Right renal pelvis (tissue), 4 donors: ENCODE measurements at places on chromosomes 7 and 10.

- no peak for DNase-seq
These were observed 20.8 kb upstream of the MKI67 start for GRCh38 chr10:128147064-128147463.

GRCh38 chr10:49123981-49124950, 8.9 kb upstream of the VSTM4 start:
- no peak for DNase-seq

- no peak for DNase-seq
These were observed 68.7 kb downstream of the CAMK1D start for GRCh38 chr10:12418000-12418399.

DNA sequence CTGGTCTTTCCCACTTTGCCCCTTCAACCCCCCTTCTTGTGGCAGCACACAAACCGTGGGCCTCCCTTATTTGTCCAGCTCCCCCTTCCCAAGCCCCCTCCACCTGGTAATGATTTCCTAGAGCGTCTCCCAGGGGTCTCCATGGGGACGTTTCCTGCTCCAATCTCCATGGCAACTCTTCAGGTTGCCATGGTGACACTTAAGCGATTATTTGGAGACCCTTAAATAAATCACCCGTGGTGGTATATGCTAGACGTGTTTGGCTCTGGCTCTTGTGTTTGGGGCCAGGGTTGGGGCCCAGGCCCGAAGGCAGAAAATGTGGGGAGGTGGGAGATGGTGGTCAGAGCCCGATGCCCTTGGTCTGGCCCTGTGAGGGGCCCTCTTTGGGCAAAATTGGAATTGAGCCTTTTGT, 41.1 kb upstream of the DLG5 start:
- DNase-seq, result peak; percentile 71

GRCh38 chr7:87342231-87342630, 3.2 kb upstream of the CROT start:
- DNase-seq, result no peak

DNA sequence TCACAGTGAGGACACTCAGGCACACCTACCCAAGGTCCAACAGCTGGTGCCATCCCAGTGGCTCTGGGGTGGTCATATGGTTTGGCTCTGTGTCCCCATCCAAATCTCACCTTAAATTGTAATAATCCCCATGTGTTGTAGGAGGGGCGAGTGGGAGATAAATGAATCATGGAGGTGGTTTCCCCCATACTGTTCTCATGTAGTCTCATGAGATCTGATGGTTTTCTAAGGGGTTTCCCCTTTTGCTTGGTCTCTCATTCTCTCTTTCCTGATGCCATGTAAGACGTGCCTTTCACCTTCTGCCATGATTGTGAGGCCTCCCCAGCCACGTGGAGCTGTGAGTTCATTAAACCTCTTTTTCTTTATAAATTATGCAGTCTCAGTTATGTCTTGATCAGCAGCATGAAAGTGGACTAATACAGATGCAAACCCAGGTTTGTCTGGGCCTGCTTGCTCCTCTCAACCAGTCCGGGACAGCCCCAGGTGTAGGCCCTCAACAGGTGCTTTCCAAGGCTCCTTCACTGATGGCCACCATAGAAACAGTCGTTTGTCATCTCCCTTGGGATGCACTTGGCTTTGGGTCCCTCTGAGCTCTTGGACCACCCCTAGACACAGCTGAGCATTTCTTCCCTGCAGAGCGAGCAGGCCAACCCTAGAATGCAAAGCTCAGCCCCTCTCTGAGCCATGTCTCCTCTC, 101.3 kb upstream of the CTBP2 start:
- no peak for DNase-seq

DNA sequence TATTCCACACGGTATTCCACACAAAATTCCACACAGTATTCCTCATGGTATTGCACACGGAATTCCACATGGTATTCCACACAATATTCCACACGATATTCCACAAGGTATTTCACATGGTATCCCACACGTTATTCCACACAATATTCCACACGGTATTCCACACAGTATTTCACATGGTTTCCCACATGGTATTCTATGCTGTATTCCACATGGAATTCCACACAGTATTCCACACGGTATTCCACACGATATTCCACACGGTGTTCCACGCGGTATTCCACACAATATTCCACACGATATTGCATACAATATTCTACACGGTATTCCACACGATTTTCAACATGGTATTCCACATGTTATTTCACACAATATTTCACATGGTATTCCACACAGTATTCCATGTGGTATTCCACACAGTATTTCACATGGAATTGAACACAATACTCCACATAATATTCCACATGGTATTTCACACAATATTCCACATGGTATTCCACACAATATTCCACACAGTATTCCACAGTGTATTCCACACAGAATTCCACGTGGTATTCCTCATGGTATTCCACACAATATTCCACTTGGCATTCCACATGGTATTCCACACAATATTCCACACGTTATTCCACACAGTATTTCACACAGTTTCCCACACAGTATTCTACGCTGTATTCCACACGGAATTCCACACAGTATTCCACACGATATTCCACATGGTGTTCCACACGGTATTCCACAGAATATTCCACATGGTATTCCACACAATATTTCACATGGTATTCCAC, 136.0 kb upstream of the CHST15 start:
- no peak for DNase-seq

DNA sequence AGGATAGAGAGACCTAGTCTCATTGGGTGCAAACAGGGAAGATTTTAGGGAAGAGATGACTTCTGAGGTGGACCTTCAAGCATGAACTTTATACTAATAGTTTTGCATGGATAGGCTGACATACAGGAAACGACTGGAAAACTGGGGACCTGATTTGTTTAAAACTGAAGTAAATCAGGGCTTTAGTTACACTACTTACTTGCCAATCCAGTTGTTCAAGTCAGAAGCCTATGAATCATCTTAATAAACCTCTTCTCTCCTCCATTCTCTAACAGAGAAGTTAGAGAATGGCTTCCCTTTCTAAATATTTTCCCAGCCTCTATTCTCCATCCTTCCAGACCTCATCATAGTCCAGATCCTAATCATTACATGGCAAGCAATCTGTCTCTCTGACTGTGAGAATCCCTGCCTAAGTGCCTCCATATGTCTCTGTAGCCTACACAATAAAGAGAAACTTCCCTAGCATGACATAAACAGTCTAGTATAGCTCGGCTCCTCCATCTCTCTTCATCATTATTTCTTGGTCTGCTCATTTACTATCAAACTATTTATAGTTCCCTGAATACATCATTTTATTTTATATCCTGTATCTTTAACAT, 55.8 kb downstream of the PRKG1 start:
- DNase-seq, result no peak

DNA sequence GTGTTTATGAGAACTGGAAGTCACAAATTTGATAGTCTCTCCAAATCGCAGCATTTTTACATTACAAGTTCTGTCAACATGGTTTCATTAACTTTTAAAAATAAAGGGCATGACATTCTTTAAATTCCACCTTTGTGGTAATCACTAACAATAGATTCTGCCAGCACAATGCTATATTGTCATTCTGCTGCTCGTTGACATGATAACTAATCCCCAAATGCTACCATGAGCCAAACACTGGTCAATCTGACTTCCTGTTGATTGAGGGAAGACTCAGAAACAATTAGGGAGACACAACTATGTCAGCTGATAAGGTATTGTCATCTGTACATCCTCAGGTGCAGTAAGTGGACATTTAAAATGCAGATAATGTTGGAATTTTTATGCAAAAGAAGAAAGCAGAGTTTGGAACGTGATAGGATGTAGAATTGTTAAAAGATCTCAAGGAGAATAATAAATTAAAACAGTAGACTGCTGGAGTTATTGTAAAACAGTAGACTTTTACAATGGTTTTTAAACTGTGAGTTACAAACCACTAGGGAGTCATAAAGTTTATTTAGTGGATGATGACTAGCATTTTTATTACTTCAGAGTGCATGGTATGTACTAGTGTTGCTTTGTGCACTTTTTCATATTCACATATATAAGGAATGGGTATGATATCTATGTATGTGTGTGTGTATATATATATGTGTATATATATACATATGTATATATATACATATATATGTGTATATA, 126.4 kb upstream of the DKK1 start:
- DNase-seq, result peak; percentile 8

DNA sequence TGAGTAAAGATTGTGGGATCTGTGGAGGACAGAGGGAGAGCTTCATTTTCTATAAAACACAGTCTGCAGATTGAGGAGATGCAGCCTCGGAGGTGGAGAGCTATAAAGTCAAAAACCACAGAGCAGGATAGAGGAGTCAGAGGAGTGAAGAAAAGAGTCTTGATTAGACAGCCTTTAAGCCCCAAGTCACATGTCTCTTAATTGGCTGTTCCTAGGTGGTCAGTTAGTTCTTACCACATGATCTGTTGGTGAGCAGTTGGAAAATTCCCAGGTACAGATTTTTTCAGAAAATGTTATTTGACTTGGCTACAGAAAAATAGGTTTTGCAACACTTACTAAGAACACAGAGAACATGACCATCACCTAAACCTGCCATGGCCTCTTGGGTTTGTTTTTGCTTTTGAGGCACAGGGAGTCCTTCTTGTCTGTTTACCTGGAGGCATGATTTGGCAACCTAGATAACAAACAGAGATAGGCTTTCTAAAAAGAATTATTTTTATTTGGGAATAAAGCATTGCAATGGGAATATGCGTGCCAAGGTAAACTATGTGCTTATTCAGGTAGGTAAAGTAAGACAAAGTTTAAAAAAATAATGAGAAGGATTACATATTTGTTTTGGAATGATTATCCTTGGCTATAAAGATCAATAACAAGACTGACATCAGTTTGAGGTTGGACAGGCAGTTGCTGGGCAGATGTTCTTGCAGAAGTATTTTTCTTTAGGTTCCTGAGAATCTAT, 604 bp upstream of the CYP3A43 start:
- DNase-seq, result no peak

DNA sequence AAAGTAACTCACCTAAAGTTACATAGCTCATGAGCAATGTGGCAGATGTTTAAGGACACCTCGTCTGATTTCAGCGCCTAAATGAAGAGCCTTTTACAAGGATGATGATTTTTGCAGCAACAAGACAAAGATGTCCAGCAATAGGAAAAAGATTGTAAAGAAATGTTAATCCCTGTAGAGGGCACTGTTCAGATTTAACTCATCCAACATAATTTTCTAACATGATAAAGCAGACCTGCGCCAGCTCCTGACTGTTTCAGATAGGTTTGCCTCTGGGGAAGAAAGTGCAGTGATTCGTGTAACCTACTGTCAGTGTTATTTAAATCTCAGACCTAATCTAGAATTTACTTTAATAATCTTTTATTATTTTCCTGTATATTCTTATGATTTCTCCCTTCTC, 595.2 kb downstream of the AUTS2 start:
- no peak for DNase-seq

DNA sequence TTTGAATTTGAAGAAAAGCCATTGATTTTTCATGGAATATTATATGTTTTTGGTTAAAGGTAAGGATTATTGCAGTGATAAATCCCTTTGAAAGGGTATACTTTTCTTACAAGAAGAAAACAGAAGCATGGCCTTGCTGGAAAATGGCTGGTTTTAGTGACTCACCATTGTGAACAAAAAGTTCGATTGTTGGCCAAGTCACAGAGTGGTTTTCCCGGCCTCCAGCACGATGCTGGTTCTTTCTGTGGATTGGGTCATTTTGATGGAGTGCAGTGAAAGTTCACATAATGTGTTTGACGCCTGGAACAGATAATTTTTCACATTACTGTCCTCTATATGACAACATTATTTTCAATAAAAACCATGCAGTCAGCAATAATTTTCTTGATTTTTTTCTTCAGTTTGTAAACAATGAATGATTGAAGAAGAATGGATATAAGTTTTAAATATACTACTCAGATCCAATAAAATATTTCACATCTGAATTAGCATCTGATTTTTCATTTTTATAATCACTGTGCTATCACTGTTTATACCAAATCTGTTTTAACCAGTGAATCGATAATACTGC, 60.9 kb downstream of the RBM20 start:
- no peak for DNase-seq

- DNase-seq, result no peak
These were observed 115.9 kb downstream of the PIP4K2A start for GRCh38 chr10:22598478-22598877.

DNA sequence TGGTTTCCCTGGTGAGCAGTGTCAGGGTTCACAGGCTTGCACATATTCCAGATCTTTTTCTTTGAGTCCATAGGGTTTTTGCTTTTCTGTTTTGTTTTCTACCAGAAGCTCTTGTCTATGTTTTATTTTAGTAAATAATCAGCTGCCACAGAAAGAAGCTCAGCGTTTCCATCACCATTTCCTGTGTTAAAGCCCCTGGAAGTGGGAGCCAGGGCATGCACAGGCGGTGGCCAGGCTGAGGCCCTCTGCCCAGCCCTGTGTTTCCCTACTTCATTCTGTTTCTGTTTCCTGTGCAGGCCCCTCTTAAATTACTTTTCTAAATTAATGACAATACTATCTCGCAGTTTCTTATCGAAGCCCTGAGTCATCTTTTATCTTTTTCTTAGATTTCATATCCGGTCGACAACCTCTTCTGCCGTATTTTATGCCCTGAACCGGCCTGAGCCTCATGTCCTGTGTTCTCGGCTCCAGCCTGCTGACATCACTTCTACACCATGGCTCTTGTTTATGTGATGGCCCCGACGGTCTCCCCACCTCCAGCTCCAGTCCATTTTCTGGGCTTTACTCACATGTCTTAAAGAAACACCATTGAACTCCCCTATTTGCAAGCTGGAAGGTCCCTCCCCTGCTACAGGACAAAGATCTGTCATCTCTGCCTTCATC, 442.2 kb downstream of the TCERG1L start:
- DNase-seq, result no peak

- DNase-seq, result no peak
These were observed 83.6 kb downstream of the GRB10 start for GRCh38 chr7:50699143-50699542.

GRCh38 chr7:140082770-140083169, 20.0 kb upstream of the PARP12 start:
- no peak for DNase-seq

DNA sequence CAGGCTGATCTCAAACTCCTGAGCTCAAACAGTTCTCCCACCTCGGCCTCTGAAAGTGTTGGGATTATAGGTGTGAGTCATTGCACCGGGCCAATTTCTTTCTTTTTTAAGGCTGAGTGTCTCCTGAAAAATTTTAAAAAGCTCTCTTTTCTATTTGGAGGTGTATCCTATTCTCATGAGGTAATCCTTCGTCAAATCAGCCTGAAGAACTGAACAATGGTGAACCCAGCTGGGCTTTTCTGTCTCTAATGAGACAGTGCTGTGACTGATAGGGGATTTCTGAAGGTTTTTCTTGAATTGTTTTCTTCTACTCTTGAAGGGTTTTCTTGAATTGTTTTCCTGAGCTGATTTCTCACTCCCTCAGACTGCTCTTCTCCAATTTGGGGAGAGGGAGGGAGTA, 30.9 kb upstream of the CALU start:
- DNase-seq, result no peak

- no peak for DNase-seq
These were observed 114.8 kb downstream of the WDFY4 start for GRCh38 chr10:48799341-48800006.
